ENCODE measurements at places on chromosomes 7 and 10.
A peak's percentile ranks its signal among the peaks of the same experiment; 100 is the strongest.

- DNase-seq = no peak
Observed at GRCh38 chr10:30309403-30309802, 39.7 kb downstream of the MTPAP start.

DNA sequence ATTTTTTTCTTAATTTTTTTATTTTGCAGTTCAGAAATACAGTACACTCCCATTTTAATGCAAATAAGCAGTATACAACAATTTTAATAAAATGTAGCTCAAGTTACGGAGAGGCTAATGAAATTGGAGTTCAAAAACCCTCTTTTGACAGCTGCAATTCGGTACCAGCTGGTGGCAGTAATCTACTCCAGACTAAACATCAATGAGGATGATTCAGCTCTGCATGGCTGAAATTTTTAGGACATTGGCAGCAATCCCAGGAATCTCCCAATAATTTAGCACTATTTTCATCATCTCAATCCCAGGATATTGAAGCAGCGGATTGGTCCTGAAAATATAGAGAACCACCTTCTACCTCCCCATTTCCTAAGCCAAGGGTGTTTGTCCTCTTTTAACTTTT, 278.8 kb downstream of the CACNA2D1 start:
- peak; percentile 48 for DNase-seq

DNA sequence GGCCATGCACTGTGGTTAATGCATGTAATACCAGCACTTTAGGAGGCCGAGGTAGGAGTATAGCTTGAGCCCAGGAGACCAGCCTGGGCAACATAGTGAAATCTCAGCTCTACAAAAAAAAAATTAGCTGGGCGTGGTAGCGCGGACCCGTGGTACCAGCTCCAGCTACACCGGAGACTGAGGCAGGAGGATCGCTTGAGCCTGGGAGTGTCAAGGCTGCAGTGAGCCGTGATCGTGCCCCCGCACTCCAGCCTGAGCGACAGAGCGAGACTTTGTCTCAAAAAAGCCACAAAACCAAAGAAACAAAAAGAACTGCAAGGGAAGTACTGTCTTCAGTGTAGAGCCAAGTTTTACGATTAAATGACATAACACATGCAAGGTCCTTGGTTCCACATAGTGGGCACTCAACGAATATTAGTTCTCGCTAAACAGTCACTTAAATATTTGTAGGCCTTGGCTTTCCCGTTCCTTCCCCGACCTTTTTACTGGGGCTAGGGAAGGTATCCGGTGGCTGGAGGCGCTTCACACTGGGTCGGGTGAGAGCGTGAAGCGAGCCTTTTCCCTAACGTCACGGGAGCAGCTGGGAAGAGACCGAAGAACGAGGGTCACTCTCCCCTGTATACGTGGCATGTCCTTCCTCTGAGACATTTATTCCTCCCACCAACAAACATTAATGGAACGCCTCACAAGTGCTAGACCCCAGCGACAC, 993 bp upstream of the SND1 start:
- no peak for DNase-seq

DNA sequence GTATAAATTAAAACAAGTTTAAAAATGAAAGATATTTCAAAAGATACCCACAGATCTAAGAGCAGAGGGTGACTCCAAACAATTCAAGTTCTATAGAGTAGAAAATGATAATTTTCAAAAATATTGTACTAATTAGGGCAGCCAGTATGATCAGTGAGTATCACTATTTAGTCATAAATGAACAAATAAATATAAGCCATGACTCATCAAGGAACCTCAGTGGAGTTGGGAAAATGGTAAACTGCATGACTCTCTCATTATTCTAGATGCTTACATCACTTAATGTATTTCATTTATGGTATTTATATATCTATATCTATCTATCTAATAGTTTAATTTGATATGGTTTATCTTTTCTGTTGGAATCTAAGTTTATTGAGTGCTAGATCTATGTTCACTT, 94.3 kb downstream of the THSD7A start:
- DNase-seq = no peak

DNA sequence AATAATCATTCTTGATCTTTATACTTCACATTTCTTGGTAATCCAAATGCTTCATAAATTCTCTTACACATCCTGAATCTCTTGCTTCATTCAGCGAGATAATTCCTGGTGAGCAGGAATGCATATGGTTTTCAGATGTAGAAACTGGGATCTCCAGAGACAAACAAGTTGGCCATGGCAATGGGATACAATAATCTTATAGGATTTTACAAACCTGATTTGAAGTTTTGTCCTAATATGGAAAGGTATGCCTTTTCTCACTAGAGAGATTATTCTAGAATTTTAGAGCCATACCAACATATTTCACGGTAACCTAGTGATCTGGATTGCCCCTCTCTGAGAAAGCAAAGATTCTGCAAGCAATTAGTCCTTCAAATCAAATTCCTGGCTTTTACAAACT, 13.1 kb upstream of the TRDMT1 start:
- DNase-seq = no peak

- no peak for DNase-seq
Observed at GRCh38 chr10:128036746-128037543, 89.3 kb downstream of the MKI67 start.

DNA sequence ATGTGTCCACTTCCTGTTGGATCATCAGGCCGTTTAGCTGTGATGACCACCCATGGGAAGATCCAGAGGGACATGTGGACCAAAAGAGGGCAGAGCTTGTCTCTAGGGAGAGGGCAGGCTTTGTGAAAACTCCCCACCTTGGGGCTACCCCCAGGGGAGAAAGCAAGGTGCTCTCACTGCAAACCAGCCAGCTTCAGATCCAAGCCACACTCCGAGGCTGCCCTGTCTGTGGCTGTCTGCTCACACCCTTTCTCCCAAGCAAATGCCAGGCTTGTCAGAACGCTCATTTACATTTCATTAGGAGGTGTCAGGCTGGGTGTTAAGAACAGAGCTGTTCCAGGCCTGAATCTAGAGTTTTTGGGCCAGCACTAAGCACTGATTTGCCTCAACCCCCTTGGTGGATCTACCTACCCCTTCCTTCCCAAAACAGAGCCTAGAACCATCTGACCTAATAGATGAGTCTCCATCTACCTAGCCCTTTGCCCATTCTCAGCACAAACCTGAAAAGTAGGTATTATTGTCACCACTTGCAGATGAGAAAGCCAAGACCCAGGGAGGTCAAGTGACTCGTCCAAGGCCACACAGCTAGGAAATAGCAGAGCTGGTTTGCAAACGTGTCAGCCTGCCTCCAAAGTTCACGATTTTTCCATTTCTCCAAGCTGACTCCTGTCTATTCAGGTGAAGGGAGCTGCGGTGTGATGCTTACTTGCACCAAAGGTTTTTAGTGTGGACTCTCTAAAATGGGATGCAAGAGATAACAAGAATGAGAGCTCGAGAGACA, 130.9 kb downstream of the EMX2 start:
- DNase-seq = no peak

DNA sequence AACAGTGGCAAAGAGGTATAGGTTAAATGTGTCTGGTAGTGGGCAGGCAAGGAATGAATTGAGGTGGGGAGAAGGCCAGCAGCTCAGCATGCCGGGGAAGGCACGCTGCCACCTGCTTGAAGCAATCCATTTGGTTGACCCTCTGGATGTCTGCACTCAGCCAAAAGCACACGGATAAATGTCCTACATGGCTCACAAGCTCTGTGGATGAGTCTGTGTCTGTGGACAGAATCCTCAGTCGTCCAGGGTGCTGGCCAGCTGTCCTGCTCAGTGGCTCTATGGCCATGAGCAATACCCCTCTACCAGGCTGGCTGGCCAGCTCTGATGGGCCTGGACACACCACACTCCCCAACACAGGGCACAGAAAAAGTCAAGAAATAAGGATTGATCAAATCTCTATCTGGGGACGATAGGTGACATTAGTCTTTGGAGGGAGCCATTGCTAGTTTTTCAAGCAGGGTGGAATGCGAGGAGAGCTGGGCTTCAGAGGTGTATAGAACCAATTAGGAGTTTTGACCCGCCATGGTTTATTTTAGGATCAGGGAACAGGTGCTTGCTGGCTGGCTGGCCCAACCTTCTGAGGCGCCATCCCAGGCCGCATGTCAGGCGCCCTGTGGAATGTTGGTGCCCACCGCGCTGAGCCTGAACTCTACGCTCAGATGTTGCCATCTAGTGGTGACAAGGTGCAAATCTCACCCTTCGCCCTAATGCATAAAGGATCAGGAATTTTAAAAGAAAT, 493.4 kb downstream of the TNS3 start:
- DNase-seq = peak; percentile 65

DNA sequence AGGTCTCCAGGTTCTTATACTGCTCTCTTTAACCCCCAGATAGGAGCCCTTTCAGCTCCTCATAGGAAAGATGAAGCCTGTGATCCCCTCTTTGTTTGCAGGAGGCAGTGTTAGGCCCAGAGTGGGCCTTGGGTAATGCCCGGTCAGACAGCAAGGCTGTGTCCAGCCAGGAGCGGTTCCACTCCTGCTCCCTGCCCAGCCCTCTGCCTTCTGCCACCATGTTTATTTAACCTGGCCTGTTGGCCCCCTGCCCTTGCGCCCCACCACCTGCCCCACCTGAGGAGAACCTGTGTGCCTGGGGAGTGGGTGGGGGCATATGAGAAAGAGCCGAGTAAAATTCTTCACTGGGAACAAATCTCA, 24.3 kb downstream of the CDH23 start:
- no peak for DNase-seq
